ENCODE measurements at places on chromosomes 3 and 15.

DNA sequence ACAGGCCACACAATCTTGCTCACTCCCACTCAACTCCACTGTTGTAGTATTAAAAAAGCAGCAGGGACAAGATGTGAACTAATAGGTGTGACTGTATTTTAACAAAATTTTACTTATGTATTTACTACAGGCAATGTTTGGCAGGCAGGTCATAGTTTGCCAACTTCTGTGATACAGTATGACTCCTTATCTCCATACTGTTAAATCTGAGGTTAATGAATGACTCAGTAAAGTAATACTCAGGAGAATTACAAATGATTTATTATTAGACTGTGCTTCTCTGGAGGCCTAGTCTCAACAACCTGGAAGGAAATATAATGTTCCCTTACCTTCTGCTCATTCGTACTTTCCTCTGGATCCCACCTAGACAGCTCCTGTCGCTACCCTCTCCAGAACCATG, 258.6 kb upstream of the KCNMB2 start:
- no peak for DNase-seq

GRCh38 chr15:92629975-92630626, 25.5 kb downstream of the FAM174B start:
- no peak for DNase-seq

DNA sequence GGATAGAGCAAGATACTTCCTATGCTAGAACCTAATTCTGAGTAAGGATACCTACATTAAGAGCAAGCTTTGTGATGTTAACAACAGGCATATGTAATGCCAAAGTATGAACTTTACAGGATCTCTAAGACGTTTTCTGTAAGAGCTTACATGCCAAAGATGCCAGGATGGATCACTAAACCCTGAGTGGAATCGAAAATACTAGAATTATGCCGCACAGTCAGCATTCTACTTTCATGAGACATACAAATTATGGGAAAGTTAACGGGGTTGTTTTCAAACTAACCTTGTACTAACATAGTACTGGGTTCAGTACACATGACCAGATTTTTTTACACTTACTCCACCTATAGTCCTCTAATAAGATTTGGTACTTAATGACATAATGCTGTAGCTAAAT, 55.1 kb downstream of the AAGAB start:
- DNase-seq, result no peak

GRCh38 chr3:120348065-120348990, 826 bp downstream of the LRRC58 start:
- DNase-seq, result peak; percentile 59

DNA sequence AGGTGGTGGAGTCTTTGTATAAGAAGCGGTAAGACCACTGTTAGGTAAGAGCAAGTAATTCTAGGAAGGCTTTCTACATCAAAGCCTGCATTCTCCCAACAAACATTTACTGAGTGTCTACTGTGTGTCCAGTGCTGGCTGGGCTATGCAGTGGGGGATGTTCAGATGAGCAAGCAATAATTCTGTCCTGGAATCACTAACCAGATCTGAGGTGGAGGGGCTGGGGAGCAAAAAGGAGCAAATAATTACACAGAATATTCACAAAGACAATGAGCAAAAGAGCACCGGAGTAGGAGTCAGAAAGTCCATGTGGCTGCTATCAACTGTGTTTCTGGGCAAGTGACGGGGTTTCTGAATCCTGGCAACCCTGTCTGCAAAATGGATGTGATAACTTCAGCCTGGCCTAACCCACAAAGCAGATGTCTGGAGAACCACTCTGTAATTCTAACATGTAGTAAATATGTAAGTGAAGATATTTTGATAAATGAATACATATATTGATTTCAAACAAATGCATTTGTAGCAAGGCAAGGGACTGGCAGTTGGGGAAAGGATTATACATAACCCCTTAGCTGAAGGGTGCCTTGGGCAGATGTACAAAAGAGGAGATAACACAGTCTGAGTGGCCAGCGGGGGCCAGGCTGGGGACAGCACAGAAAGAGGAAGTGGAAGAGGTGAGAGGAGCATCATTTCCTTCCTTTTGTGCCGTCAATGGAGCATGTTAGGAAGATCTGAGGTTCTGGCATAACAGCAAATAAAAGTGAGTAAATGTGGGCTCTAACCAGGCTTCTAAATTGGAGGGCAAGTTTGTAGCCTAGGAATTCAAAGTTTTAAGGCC, 28.8 kb downstream of the CYP8B1 start:
- no peak for DNase-seq

GRCh38 chr15:101561584-101561906, 72.0 kb upstream of the PCSK6 start:
- DNase-seq, result no peak

GRCh38 chr3:172515130-172515918, 7.9 kb downstream of the TNFSF10 start:
- no peak for DNase-seq

GRCh38 chr3:27986234-27986879, 255.1 kb upstream of the CMC1 start:
- DNase-seq, result no peak

DNA sequence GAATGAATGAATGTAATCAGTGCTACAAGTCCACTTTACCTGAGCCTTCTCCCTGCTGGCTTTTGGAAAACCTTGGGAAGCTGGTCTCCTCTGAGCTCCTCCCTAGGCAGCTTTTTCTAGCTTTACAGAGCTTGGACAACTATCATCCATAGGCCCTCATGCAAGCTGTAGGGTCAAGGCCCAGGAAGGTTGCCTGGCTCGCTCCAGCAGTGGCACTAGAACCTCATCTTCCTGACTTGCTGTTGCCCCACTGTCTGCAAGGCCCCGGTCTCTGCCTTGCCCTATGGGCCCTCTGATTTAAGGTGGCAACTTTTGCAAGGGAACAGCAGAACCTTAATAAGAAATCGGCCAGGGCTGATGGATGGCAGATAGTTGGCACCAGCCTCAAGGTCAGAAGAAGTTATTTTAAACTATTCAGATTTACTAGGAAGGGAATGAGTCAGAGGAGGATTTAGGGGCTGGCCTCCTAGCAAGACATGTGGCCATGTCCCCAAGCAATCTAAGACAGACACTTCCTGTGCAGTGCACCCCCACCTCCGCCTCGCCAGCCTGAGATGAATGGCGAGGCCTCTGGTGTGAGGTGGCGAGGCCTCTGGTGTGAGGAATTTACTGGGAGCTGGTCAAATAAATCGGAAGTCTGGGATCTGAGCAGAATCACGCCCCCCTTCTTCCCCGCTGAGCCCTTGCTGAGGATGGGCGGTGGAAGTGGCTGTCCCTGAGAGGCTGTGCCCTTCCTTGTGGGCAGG, 180.8 kb downstream of the MEGF11 start:
- no peak for DNase-seq

- DNase-seq, result no peak
Observed at GRCh38 chr15:63587527-63587926, 9.7 kb upstream of the FBXL22 start.

DNA sequence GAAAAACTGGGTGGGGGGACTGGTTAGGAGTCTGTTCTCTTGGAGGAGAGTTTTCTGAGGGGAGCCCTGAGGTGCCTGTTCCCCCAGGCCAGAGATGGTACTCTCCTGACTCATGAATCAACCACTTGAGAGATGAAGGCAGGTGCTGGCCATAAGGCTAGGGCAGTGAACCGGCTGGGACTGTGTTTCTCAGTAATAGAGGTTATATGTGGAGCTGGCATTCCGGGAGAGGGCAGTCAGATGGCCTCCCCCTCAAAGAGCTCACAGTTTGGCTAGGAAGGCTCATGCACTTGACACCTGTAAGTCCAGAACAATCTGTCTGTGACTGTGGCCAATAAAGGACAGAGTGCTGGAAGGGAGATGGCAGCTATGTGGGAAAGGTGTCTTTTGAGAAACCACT, 10.0 kb upstream of the SCN10A start:
- DNase-seq, result no peak

DNA sequence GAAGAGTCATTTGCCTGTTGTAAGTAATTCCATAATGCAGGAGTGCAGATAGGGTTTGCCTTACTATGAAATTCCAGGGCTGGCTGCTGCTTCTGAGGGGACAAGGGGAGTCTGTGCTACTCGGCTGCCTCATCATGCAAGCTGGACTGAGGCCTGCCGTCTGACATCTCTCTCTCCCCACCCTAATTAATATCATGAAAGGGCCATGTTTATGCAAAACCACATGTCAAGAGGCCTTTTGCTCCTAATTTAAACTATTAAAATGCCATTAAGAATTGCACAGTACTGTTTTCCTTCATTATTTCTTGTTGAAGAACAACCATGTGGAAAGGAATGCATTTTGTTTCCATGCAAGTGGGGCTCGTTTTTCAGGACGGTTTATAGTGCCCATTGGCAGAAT, 26.3 kb downstream of the CHST2 start:
- no peak for DNase-seq

DNA sequence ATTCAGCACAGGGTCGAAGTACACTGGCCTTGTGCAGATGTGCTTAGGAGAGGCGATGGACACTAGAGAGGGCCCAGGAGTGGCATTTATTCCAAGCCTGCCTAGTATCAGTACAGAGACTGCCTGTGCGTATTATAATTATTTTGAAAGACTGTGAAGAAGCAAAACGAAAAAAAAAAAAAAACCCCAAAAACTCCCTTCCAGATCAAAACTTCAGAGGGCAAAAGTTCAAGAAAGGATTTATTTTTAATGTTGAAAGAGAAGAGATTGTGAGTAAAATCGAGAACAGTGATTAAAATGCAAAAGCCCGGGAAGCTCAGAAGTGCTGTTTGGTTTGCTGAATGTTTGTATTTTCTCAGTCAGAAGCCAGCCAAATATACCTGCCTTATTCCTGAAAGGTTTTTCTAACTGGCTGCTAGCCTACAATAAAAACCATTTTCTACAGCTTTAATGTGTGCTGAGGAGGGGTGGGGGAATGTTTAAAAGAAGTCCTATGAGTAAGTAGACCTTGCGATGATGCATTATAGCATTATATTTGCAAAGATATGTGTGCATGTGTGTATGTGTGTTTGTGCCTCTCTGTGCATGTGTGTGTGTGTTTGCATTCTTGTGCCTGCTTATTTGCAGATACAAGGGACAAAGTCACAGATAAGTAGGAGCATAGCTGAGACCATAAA, 19.3 kb upstream of the LZTFL1 start:
- DNase-seq, result no peak

DNA sequence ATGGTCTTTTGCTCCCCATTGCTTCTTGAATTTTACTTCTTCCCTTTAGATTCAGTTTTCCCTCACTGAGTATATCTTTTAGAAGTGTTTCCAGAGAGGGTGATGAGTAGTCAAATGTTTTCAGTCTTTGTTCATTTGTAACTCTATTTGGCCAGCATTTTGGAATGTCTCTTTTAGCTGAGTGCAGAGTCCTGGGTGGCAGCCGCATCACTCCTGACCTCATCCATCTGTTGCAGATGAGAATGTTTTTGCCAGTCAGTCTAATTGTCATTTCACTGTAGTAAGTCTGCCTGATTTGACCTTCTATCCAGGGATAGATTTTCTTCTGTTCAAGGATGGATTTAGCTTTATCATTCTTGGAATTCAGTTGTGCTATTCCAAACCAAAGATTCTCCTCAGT, 7.3 kb downstream of the SRPRB start:
- no peak for DNase-seq

DNA sequence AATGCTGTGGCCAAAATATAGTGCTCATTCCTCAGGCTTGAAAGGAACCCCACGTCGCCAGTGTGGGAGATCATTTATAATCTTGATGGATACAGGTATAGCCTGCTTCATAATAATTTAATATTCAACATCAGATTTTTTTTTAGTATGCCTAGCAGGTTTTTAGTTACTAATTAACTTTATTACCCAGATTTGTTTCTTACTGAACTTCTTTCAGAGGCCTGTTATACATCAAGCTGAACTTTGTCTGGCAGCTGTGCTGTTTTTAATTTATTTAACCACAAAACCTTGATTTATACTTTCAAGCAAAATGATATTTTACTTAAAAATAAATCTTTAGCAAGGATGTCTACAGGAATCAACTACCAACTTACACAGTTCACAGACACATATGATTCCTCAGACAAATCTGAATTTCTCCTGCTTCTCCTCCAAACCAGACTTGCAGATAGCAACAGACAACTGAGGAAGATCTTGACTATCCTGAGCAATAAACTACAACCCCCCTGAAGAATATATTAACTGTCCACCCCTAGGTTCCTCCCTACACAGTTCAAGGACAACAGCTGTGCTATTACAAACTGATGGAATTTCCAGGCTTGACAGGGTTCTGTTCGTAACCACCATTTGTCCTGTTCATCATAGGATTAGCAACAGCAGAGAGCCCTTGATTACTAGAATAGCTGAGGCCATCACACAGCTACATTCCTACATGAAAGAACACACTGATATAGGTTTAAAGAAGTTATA, 610 bp downstream of the MAP4 start:
- no peak for DNase-seq

DNA sequence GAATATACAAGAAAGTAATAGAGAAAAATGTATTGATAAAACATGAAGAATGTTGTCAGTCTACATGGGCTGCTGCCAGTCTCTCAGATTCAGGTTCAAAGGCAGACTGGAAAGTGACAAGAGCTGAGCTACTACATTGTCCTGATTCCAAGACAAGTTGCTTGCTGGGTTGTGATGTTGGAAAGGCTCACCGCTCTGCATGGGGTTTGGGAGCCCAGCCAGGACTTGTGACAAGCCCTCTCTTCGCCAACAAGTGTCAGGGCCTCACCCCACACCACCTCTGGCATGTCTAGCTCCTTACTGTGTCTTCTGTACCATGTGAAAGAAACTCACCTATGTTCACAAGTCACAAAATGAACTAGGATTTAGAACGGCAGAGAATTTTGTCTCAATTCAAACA, 43.0 kb upstream of the SH3GL3 start:
- DNase-seq, result no peak

DNA sequence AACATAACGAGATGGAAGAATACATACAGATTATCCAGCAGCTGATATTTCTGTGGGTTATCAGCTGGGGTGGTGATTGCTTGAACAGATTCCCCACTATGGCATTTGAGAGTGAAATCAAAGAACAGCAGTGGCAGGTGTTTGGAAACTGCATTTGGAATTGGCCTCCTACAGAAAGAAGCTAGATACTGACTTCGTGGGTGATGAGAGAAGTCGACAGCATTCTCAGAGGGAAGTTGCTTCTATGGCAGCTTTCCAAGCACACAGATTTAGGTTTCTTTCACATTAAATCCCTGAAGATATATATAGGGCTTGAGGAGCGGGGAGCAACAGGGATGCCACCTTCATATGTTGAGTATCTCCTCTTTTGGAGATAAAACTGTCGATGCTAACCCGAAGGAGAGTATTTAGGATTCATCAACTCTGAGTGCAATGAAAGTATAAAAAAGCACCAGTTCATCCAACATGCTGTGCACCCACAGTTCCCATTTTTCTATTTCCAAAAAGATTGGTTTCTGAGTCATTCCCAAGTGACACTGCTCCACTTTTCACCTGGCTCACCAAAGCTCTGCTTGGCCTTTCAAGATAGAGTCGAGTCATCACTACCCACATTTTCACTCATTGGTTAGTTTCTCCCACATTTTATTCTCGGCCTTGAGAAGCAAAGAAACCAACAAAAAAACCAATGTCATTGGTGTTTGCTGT, 579.8 kb upstream of the SUCLG2 start:
- DNase-seq, result no peak

GRCh38 chr15:77658304-77658703, 25.6 kb upstream of the LINGO1 start:
- DNase-seq, result no peak

- no peak for DNase-seq
Observed at GRCh38 chr3:121574449-121574848, 6.7 kb downstream of the ARGFX start.

- DNase-seq, result no peak
Observed at GRCh38 chr3:32436816-32437189, 45.1 kb downstream of the CMTM7 start.

- DNase-seq, result no peak
Observed at GRCh38 chr3:169199283-169199682, 464.2 kb downstream of the MECOM start.

Measured in stimulated activated CD4-positive, alpha-beta T cell treated with anti-CD3 and anti-CD28 coated beads, Interleukin-4, amount 100 ng/mL, for 1 hour (primary cell).